ENCODE measurements at places on chromosomes 5 and 9.

DNA sequence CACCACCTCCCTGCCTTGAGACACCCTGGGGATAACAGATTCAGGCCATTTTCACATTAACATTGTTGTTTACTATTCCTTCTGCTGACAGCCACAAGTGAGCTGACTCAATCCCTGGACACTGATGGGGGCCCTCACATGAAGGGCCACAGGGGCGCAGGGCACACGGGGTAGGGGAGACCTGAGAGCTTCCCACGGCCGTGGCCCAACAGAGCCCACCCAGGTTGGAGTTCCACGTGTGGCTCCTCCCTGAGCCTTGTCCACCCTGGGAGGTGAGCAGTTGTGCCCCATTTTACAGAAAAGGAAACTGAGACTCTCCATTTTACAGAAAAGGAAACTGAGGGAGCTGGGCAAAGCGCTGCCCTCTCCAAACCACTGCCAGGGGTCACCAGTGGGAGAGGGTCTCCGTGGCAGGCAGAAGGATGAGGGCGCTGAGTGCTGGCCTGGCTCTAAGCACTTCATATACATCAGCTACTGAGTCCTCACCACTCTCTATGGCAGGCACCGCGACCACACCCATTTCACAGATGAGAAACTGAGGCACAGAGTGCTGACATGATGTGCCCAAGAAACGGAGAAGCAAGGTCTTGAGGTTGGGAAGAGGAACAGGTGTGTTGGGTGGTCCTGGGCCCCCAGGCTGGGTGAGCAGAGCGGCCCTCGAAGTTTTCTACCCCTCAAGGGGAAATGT lies 2.3 kb downstream of the NINJ1 start:
- DNase-seq, result no peak

DNA sequence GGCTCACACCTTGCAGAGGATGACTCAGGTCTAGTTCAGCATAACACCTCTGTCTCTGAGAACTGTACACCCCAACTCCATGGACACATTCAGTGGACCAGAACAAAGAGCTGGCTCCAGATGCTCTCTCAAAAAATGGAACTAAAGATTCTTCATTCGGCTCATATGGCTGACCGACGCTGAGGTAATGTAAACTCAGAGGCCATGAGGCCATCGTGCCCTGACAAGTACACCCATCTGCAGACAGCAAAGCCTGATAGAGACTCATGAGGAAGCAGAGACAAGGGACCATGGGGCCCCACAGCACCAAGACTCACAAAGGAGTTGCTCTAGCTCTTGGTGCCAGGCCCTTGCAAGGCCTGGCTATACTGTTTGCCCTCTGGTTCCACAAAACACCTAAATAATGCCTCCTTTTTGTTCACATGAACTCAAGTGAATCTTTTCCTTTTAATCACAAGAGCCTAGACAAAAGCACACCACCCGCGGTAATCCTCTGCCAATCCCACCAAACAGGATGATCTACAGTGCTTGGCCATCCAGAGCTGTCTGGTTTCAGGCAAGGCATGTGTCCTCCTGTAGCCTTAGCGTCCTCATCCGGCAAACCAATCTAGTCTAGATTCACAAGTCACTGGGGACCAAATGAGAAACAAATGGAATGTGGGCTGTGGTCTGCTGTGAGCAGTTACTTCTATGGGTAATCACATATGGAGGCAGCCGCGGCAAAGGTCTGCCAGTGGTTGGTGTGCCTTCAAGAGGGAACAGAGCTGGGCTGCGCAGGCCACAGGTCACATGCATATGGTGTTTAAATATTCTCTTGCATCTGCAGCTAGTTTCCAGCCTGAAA lies 22.7 kb downstream of the MED27 start:
- peak; percentile 24 for DNase-seq

- no peak for DNase-seq
Measured at GRCh38 chr5:9495121-9495520, 50.8 kb downstream of the SEMA5A start.

- DNase-seq, result no peak
Measured at GRCh38 chr9:31071606-31072286, 1312.7 kb upstream of the ACO1 start.

- no peak for DNase-seq
Measured at GRCh38 chr9:133579601-133580418, 29.4 kb downstream of the FAM163B start.

DNA sequence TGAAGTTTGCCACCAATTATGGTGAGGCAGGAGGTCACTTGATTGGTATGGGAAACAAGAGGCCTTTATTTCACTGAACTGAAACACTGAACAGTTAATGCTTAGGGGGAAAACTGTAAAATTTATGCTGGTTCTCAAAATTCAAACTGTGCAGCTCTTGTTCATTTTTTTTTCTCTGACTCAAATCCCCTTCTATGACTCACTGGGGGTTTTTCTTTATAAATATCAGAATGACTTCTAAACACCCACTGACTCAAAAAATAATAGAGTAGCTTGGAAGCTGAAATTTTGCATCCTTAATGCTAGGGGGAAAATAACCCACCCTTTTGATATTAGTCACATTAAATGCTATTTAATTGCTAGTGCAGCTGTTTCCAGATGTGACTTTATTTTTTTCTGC lies 24.1 kb upstream of the OTP start:
- no peak for DNase-seq

GRCh38 chr5:172791726-172792445 lies 20.9 kb upstream of the DUSP1 start:
- DNase-seq, result no peak

DNA sequence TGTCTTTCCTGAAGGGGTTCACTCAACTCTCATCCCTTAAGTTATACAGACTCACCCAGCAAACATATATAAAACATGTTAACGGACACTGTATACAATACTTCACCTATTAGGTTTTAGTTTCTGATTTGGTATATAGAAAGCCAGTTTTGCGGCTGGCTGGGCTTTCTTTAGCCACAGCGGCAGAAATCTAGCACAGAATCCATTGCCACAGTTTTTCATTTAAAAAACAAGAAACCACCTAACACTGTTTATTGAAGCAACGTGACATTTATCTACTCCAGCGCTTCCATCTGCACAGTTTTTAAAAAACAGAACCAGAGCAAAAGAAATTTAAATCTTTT lies 67.3 kb downstream of the SNX30 start:
- DNase-seq, result no peak

GRCh38 chr5:55507574-55507973 lies 27.2 kb downstream of the PLPP1 start:
- DNase-seq, result no peak

GRCh38 chr5:144122081-144122480 lies 48.4 kb downstream of the YIPF5 start:
- no peak for DNase-seq

DNA sequence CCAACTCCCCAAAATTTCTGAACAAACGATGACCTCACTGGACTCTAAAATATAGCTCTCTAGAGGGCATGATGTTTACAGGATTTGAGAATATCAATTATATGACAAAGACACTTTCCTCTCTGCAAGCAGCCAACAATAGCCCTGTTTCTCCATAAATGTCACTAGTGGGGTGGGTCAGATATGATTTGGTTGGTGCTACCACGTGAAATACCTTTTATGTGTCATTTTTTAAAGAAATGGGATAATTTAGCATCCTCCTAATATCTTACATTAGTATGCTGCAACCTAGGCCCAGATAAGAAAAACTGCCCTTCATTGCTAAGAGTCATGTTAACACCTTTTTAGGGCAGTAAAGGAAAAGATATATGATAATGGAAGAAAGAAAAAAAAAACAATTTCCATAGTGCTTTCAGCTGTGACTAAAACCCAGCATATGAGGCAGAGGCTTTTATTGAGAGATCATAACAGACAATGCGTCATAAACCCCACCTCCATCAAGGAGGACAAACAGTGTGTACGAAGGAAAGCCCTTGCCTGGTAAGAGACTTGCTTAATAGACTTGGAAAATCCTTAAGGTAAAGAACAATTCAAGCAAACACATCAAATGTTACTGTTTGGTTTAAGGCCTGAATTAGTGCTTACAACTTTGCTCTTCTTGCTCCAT lies 372.4 kb upstream of the PAPPA start:
- DNase-seq, result no peak

All from thymus (tissue), 14 donors.